Right ventricle myocardium inferior (tissue), 1 donor: ENCODE measurements at places on chromosomes 1 and 21. TPM values are rescaled to one million over a fixed set of nuclear protein-coding genes. Genes with fewer than 3 reads are reported as not detected.

DNA sequence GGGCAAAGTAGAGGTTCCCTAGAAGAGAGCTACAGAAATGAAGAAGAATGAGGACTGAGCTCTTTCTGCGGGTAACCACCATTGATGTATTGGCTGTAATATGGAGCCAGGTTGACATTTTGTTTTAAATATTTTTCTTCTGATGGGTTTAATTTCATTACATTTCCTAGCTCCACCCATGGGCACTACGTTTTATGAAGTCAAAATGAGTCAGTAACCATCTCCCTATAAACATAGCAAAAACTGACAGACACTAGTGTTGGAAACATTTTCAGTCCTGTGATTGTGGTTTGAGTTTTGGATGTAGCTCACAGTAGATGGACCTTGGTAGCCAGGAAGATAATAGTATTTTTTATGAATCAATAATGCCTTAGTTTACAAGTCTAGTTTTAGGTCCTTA, 470.4 kb upstream of the B3GALT2 start:
- DNase-seq: no peak

Gene CLIC6
- total RNA-seq: 6.8 TPM

- DNase-seq: no peak
Measured at GRCh38 chr1:226223786-226224244, 351 bp downstream of the MIXL1 start.

GRCh38 chr1:198234520-198235251, 77.9 kb downstream of the NEK7 start:
- no peak for DNase-seq

DNA sequence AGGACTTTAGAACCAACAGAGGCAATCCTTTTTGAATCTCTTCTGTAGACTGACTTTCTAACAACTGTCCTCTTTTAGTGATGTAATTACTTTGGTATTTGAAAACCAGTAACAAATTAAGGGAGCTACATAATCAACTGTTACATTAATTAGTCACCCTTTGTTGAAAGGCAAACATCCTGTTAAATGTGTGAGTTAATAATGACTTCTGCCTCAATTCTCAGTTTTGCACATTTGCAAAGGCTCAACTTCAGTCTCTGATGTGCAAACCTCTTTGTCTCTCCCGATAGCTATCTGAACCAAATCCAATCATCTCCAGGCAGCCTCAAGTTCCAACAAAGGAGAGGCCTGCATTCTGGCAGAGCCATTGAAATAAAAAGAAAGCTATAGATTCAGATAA, 135.4 kb upstream of the C8B start:
- no peak for DNase-seq

Gene CCDC17
- total RNA-seq: 1.2 TPM

GRCh38 chr1:166978821-166979220, 3.5 kb upstream of the ILDR2 start:
- no peak for DNase-seq

DNA sequence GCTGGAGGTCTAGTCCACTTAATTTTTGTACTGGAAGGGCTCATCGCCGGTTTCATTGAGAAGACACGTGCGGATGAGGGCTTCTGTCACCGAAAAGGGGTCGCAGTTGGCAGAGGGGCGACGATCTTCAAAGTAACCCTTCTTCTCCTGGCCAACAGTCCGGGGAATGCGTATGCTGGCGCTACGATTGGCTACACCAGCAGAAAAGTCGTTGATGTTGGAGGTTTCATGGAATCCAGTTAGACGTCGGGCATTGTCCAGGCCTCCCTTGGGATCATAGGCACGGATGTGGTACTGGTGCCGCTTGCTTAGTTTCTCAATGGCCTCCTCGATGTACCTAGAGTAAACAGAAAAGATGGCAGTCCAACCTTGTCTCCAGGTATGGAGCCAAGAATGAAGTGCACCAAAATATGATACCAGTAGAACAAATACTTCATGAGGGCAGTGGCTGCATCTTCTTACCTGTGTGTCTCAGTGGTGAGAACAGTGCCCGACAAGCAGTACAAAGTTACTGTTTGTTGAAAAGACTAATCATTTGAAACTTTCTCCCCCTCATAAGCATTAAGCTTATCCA, 7.1 kb downstream of the GLUL start:
- no peak for DNase-seq

- DNase-seq: no peak
Measured at GRCh38 chr1:156392452-156392853, 23.4 kb downstream of the RHBG start.

Gene PBXIP1
- total RNA-seq: 55.9 TPM

GRCh38 chr1:26009796-26010447, 11.7 kb upstream of the EXTL1 start:
- no peak for DNase-seq

GRCh38 chr1:173112129-173112528, 61.4 kb upstream of the TNFSF18 start:
- no peak for DNase-seq

DNA sequence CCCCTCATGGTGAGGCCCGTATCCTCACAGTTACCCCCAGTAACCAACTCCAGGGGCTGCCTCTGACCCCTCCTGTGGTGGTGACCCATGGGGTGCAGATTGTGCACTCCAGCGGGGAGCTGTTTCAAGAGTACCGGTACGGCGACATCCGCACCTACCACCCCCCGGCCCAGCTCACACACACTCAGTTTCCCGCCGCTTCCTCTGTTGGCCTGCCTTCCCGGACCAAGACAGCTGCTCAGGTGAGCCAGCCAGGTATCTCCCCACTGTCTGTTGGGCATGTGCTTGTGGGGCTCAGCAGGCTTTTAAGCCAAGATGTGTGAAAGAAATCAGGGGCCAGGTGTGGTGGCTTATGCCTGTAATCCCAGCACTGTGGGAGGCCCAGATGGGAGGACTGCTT, 39.9 kb downstream of the ZBTB17 start:
- DNase-seq: no peak

DNA sequence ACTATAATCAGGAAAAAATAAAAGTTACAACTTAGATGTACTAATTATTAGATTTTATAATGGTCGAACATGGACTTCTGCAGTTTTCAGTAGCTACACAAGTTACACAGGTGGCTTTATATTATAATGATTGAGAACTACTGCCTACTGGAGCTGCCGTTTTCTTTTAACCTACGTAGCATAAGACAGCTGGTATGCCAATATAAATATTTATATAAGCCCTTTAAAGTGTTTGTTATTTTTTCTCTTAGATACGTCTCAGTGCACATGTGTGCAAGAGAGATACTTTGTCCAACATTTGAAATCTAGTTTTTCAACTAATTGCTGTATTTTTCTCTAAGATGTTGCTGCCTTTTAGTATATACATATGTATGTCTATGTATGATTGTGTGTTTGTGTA, 42.4 kb downstream of the PDC start:
- DNase-seq: no peak

Gene GUCA2A
- total RNA-seq: not detected

- no peak for DNase-seq
Measured at GRCh38 chr1:9115351-9116205, 13.3 kb downstream of the GPR157 start.

DNA sequence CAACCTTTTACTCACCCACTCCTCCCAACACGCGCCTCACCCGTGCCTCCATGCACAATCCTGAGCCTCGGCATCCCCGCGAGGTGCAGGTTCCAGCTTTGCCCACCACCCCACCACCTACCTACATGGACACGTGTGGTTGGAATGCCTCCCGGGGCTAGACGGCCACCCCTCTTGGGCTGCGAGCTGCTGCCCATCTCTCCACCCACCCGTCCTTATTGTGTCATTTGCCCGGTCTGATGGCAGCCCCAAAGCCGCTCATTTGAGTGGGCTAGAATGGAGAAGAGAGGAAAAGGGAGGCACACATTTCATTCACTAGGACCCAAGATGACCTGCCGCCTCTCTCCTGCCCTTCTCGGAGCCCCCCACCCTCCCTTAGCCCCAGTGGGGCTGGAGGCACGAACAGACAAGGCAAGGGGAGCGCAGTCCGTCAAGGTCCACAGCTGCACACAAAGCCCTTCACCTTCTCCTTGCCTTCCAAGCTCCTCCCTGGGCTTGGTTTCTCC, 785 bp downstream of the ZNF697 start:
- no peak for DNase-seq

GRCh38 chr1:230839173-230839572, 29.1 kb downstream of the C1orf198 start:
- DNase-seq: no peak

DNA sequence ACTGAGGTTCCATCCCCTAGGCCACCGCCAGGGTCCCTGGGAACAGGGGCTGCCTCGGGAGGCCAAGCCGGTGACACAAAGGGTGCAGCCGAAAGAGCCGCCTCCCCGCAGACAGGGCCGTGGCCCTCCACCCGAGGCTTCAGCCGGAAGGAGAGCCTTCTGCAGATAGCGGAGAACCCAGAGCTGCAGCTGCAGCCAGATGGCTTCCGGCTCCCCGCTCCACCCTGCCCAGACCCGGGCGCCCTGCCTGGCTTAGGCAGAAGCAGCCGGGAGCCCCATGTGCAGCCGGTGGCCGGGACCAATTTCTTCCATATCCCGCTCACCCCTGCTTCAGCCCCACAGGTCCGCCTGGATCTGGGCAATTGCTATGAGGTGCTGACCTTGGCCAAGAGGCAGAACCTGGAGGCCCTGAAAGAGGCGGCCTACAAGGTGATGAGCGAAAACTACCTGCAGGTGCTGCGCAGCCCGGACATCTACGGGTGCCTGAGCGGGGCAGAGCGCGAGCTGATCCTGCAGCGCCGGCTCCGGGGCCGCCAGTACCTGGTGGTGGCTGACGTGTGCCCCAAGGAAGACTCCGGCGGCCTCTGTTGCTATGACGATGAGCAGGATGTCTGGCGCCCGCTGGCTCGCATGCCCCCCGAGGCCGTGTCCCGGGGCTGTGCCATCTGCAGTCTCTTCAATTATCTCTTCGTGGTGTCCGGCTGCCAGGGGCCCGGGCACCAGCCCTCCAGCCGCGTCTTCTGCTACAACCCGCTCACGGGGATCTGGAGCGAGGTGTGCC, 1.4 kb downstream of the KLHDC7A start:
- DNase-seq: no peak

GRCh38 chr1:150068109-150068435, 496 bp downstream of the VPS45 start:
- no peak for DNase-seq

GRCh38 chr1:34028381-34029055, 136.5 kb downstream of the CSMD2 start:
- DNase-seq: no peak

DNA sequence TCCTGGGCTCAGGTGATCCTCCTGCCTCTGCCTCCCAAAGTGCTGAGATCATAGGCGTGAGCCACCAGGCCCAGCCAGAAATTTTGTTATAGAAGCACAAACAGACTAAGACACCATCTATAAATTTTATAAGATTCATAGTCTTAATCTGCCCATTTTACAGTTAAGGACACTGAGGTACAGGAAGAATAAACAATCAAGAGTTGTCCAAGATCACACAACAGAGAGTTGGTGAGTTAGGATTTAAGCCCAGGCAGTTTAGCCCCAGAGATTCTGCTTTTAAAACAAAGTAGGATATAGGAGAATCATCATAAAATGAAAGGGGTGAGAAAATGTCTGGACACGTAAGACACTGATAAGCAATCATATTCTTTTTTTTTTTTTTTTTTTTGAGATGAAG, 6.8 kb downstream of the TEX46 start:
- no peak for DNase-seq

Gene TNFRSF4
- 1.4 TPM for total RNA-seq

DNA sequence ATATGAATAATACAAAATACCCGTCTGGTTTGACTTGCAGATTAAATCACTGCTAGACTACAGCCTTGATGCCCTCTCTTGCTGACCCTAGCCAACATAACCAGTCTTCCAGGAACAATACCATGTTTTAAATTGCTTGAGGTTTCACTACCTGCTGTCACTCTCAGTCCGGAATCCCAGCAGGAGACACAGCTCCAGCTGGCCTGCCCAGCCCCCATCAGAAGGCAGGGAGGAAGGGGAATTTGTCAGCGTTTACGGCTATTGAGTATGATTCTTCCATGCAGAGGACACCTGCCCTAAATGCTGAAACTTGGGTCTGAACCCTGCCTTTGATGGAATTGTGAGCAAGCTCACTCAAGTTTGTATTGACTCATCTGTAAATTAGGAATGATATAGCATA, 33.0 kb downstream of the ZNF496 start:
- no peak for DNase-seq

Gene GPR61
- total RNA-seq: not detected

- no peak for DNase-seq
Measured at GRCh38 chr1:31828926-31829690, 13.3 kb upstream of the SPOCD1 start.

DNA sequence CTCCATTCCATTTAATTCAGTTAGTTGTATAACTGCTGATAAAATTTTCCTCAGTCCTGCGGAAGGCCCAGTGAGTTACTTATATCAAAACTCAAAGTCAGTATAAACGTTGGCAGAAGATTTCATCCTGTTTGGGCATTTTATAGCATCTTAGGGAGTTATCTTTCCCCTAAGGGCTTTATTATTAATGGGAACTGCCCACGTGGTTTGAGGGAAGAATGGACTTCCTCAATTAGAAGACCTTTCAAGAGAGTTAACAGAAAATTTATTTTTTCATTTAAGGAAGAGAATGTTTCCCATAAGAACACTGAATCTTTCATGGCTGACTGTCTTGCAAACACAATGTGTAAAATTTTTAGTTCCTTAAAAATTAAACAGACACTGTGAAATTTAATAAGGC, 400.1 kb downstream of the NEGR1 start:
- no peak for DNase-seq

DNA sequence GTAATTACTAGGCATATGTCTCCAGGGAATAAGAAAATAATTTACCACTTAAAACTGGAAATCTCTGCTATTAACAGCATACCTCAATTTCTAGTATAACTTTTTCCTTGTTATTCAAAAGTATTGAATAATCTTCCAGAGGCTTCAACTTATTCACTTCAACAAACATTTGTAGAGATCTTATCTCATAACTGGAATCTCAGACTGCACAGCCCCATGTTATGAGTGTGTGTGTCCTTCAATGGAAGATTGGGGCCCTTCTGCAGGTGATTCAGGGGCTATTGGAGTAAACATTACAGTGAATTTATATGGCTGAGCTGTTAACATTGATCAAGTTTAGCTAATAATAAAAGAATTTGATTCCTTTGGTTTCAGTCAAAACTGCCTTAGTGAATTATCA, 946.1 kb downstream of the TTLL7 start:
- DNase-seq: no peak

GRCh38 chr21:25640943-25641292, 1.9 kb downstream of the JAM2 start:
- DNase-seq: no peak

DNA sequence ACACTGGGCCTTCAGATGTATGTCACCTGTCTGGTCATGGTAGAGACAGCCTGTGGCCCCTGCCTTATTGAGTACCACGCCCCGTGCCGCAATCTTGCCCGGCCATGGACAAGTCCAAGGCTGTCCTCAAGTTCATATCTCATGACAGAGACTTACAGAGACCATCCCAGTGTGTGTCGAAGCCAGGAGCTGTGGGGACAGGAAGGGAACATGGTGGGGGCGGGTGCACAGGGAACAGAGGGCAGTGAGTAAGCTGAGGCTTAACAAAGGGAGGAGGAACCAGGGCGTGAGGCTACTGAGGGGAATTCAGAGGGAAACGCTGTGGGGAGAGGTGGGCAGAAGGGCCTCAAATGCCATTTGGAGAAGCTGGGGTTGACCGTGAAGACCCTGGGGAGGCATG, 75.8 kb downstream of the ALPL start:
- peak; percentile 34 for DNase-seq

- no peak for DNase-seq
Measured at GRCh38 chr1:35062518-35063196, 16.5 kb upstream of the ZMYM1 start.

Gene SFN
- total RNA-seq: not detected
